NCI-H226 (cell line): ENCODE measurements at places on chromosomes 4 and X.

GRCh38 chrX:136736690-136737089 is 44.0 kb downstream of the ARHGEF6 start:
- DNase-seq = no peak

DNA sequence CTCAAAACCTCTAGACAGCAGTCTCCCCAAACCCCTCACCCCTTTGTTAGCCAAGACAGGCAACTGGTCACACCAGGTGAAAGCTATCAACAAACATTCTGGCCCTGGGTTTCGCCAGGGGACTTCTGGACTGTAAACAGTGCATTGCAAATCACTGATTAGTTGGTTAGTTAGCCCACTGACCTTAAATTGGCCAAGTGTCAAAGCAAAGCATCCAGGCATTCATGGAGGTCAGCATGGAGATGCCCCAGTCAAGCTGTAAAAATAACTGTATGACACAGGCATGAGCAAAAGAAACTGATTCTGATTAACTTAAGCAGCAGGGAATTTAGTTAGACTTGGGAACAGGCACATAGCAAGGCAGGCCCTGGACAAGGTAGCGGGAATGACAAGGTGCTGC is 156.0 kb upstream of the TTC29 start:
- no peak for DNase-seq

- no peak for DNase-seq
These were observed 13.2 kb downstream of the HS3ST1 start for GRCh38 chr4:11415409-11416070.

DNA sequence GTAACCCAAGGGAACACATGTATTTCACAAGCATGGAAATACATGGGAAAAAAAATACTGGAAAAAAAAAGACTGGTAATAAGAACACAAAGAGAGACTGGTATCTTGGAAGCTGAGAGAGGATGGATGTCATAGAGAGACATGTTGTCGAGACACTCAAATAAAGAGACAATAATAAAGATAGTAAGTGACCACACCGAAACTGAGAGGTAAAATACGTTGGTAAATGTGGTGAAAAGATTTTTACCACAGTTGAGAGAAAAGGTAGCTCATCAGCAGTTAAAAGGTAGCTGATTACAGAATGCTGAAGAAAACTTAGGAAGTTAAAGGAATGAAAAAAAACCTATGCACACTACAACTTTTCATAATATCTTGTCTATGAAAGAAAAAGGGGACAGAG is 81.1 kb downstream of the ARAP2 start:
- DNase-seq = no peak

GRCh38 chrX:44314259-44314734 is 29.2 kb downstream of the EFHC2 start:
- DNase-seq = peak; percentile 92

DNA sequence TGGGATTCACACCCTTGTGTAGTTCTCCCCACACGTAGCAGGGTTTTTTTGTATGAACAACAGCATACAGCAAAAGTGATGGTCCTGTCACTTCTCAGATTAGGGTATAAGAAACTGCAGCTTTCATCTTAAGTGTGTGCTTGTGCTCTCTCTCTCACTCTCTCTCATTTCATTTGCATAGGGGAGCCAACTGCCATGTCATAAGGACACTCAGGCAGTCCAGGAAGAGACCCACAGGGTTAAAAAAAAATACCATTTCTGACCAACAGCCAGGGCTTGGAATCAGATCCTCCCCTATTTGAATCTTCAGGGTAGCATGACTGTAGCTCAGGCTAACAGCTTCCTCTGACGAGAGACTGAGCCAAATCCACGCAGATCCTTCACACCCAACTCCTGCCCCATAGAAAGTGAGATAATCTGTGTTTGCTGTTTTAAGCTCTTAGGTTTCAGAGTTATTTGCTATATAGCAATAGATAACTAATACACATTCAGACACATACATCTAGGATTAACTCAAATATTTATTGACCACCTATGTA is 331.2 kb downstream of the PAPSS1 start:
- no peak for DNase-seq

DNA sequence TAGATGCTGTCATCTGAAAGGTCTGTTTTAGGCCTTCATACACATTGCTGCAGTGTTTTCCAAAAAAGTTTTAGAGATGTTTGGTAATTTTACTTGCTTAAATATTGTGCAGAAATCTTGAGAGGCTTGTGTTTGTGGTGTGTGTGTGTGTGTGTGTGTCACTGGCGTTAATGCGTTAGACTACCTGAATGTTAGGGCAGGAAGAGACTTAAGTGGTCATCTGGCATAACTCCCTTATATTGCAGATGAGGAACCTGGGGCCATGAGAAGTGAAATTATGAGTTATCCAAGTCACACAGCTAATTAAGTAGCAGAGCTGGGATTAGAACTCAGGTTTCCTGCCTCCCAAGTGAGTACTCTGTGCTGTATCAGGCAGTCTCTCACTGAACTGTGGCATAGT is 1.4 kb downstream of the LSM6 start:
- no peak for DNase-seq

DNA sequence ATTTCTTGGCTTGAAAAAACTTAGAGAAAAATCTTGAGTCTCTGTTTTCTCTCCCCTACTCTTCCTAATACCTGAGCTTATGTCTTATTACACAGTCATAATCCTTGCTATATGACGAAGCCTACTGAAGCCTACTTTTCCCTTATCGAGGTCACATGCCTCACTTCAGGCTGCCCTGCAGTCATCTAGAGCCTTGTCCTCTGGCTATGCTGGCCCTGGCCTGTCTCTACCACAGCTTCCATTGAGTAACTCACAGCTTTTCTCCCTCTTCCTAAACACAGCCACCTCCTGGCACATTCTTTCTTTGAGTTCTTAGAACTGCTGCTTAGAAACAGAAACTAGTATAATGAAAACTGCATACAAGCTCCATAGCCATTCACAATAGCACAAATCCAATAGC is 1698.3 kb downstream of the STIM2 start:
- DNase-seq = no peak

GRCh38 chr4:89123451-89123851 is 12.1 kb downstream of the TIGD2 start:
- peak; percentile 58 for DNase-seq

- peak; percentile 19 for DNase-seq
These were observed 154.5 kb upstream of the SLC4A4 start for GRCh38 chr4:71184195-71184781.

DNA sequence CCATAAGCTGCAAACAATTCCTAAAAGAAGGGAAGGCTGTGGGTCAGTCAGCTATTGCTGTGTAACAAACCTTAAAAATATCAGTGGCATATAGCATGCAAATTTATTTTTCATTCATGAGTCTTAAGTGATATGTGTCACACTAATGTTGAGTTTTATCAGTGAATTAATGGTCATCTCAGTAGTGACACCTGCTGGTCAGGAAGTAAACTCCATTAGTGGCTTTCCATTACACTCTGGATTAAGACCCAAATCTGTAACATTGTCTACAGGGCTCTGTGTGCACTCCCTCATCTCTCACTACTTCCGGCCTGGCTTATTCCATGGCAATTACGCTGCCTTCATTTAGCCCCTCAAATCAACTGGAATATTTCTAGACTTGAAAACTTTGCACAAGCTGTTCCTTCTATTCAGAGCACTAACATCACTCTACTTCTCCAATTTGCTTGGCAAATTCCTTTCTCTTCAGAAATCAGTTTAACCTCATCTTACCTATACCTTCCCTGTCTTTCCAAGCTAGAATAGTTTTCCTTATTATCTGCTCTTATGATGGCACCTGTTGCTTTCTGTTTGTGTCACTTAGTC is 217.3 kb upstream of the TAPT1 start:
- no peak for DNase-seq
